ENCODE measurements at places on chromosomes 2 and 18. TPM values are rescaled to one million over a fixed set of nuclear protein-coding genes. Genes with fewer than 3 reads are reported as not detected.

DNA sequence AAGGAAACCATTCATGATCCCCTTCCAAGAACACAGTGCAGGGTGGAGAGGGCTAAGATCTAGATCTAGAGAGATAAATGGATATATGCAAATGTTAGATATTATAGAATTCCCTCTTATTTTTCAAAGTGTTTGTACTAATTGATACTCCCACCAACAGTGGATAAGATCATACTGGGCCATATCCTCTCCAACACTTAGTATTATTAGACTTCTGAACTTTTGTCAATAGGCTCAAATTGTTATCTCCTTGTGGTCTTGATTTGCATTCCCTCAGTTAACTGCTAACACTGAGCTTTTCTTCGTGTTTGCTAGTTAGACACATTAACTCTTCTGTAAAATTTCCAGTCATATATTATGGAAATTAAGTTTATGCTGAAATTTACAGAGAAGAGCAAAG lies 56.5 kb upstream of the GRB14 start:
- DNase-seq: no peak

GRCh38 chr2:16161768-16162490 lies 221.6 kb downstream of the MYCN start:
- DNase-seq: no peak

DNA sequence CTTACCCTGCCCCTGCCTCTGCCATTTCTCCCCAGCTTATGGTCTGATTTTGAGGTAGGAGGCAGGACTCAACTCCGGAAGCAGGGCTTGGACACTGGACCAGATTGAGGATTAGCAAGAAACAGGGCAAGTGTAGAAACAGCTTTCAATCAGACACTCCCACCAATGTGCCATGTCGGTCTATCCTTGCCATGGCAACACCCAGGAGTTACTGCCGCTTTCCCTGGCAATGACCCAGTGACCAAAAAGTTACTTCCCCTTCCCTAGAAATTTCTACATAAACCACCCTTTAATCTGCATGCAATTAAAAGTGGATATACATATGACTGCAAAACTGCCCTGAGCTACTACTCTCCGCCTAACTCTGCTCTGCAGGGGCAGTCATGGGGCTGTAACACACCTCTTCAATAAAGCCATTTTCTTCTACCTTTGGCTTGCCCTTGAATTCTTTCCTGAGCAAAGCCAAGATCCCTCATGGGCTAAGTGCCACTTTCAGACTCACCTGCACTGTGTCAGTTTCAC lies 156.7 kb downstream of the LPIN1 start:
- no peak for DNase-seq

GRCh38 chr2:58122540-58122939 lies 75.9 kb downstream of the VRK2 start:
- DNase-seq: no peak

GRCh38 chr2:115400940-115401339 lies 958.5 kb downstream of the DPP10 start:
- no peak for DNase-seq

GRCh38 chr2:230542751-230543150 lies 126.8 kb downstream of the SP100 start:
- no peak for DNase-seq

DNA sequence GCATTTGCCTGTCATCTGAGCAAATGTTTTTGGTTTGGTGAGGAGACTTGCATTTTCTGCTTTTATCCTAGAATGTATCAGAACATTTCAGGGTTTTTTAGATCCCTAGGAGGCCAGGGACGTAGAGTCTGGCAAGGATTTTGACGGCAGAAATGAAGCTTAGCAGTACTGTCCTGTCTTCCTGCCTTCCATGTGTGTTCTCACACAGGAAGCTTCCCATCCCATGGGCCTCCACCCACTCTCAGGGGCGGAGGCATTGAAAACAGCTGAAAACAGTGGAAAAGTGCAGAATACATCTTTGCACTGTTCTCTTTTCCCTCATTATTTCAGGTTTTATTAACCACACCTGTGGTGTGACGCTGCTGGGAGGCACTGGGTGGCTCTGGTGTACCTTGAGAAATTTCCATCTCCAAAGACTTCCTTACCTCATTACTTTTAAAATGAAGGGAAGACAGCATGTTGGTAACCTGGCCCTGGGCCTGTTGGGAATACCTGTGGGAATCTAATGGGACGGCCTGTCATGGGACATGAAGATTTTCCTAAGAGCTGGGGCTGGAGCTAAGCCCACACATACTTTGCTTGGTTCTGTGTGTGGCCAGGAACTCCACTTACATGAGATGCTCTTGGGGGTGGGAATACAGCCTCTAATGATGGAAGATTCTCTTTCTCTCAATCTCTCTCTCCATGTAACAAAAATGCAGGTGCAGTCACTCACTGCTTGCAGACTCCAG lies 20.5 kb downstream of the PCARE start:
- DNase-seq: no peak

The TCF23 gene
- not detected for total RNA-seq

The RAX gene
- total RNA-seq: not detected

The CRYBA2 gene
- total RNA-seq: not detected

The PROKR1 gene
- total RNA-seq: 0.82 TPM

The MARCHF4 gene
- total RNA-seq: 8.2 TPM

The TUBA3E gene
- total RNA-seq: not detected

The SPDYA gene
- 0.82 TPM for total RNA-seq
